Neural progenitor cell (in vitro differentiated cells): ENCODE measurements at places on chromosomes 4 and X.
A peak's percentile ranks its signal among the peaks of the same experiment; 100 is the strongest.

GRCh38 chrX:47245156-47245555 lies 12.3 kb downstream of the USP11 start:
- DNase-seq, result no peak

DNA sequence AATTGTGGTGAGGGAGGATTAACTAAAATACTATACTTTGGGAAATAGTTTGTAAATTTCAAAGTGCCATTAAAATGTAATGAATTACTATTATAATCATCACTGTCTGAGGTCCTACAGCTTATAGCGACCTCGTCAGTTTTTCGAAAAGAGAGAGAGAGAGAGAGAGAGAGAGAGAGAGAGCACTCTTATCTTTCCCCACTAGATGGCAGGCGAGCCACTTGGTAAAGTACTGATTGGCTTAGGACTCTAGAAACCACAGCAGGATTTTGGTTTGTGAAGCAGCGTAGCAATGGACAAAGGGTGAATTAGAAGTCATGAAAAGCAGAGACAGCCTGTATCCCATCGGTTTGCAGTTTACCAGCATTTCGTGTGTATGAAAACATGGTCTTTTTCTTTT lies 52.5 kb downstream of the LINC00632 start:
- DNase-seq, result peak; percentile 75

DNA sequence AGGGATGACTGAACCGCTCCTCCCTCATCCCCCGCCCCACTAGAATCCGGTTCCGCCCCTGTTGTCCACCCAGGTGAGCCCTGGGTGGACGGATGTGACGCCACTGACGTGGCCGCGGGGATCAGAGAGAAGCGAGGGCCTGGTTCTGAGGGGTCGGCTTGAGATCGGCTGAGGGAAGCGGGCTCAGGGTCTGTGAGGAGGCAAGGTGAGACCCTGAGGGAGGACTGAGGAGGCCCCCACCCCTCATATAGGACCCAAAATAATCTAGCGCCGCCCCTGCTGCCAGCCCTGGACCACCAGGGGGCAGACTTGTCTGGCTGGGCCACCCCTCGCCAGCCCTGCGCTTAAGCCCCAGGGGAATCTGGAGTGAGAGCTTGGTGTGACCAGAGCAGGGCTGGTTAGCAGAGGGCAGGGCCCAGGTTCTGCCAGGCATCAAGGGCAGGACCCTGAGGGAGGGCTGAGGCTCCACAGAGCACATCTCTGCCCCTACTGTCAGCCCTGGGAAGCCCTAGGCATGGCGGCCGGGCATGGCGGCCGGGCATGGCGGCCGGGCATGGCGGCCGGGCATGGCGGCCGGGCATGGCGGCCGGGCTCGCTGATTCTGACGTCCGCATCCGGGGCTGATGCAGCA lies at the start of gene MAGEA8:
MAGEA8 (plus strand) TSS at position 103 of the 631 bp plus-strand sequence. CDS start 3,090 bp downstream, outside the sequence.
- peak; percentile 8 for DNase-seq

GRCh38 chr4:76615999-76616398 lies 181.0 kb downstream of the SHROOM3 start:
- DNase-seq, result no peak

GRCh38 chr4:1604706-1605205 lies 79.4 kb downstream of the FAM53A start:
- no peak for DNase-seq

DNA sequence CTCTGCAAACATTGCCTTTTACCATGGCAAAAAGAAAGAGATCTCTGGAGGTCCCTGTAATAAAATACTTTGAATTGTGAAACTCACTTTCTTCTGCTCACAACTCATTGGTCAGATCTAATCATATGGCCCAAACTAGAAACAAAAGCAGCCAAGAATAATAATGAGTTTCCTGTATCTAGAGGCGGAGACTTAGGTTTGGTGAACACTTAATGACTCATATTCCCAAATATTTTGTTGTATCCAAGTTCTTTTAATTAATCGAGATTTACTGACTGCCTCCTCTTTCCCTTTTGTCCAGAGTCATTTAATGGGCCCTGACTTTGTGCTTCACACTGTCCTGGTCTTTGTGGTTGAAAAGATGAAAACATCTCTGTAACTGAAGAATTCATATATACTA lies 190.6 kb downstream of the CCSER1 start:
- no peak for DNase-seq

GRCh38 chrX:24268786-24269185 lies 45.1 kb downstream of the SUPT20HL2 start:
- no peak for DNase-seq
